ENCODE measurements at places on chromosomes 3 and 15.
A peak's percentile ranks its signal among the peaks of the same experiment; 100 is the strongest.

DNA sequence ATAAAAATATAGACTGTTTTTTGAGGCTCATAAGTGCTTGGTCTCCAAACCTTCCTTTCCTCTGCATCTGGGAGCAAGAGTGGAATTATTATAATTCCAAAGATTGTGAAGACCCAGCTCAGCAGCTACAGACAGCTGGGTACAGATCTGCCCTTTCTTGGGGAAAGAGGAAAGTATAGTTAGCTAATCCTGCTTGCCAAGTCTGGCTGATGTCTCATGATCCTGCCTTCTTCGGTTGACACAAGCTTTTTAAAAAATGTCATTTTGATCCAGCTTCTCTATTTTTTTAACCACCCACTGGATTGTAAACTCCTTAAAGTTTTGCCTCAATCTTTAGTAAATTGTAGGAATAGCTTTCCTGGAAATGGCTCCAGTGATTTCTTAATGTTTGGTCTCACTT, 181.1 kb downstream of the LRTM1 start:
- no peak for DNase-seq

DNA sequence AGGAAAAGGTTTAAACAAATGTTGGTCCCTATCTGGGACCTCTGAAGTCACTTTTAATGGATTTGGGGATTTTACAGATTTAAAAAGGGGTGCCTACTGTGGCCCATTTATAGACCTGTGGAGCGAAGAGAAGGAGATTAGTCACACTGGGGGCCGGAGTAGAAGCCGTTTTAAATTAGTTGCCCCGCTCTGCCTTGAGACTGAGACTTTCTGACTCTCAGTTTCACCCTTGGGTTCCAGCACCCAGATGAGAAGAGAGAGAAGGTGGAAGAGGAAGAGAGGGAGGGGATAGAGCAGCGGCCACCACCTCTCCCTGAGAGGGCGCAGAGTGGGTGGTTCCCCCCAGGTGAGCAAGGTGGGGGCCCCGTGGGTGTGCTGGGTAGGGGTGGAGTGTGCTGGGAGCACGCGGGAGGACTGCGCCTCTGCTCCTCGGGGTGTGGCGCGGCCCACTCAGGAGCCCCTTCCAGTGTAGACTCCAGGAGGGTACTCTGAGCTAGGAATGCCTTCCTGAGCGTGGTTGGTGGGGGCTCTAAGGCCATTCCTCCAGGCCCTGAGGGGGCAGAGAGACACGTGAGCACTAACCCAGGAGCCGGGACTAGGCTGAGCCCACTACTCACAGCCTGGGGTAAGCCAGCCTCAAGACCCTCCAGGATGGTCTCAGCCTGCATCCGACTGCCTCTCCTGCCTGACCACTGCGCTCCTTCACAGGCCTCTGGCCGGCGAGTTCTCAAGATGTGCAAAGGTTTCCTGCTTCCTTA, 32.6 kb upstream of the RAB6B start:
- DNase-seq, result no peak

DNA sequence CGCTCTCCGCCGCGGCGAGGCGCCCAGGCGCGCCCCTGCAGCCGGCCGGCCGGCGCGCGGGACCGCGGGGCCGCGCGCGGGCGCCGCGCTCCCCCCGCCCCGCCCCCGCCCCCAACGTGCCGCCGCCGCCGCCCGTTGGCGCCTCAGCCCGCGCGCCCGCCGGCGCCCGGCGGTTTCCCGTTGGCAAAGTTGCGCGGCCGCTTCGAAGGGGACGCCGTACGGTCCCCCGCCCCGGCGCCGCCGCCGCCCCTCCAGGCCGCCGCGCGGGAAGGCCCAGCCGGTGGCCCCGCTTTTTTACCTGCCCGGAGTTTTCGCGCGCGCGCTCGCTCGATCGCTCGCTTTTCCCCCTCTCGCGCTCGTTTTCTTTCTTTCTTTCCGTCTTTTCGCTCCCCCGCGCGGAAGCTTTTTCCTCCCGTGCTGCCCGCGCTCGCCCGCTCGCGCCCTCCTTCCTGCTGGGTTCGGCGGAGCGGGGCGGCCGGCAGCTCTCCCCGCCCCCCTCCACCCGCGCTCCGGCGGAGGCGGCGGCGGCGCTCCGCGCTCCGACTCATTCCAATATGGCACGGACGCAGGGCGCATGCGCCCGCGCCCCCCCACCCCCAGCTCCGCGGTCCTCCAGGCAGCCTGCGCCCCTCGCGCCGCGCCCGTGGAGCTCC, at the start of gene SFMBT1:
SFMBT1 (minus strand) TSS at position 556 of the 653 bp plus-strand sequence. CDS start 76,945 bp downstream, outside the sequence.
- DNase-seq, result peak; percentile 68

- no peak for DNase-seq
Measured at GRCh38 chr3:80997622-80998021, 763.8 kb downstream of the GBE1 start.

DNA sequence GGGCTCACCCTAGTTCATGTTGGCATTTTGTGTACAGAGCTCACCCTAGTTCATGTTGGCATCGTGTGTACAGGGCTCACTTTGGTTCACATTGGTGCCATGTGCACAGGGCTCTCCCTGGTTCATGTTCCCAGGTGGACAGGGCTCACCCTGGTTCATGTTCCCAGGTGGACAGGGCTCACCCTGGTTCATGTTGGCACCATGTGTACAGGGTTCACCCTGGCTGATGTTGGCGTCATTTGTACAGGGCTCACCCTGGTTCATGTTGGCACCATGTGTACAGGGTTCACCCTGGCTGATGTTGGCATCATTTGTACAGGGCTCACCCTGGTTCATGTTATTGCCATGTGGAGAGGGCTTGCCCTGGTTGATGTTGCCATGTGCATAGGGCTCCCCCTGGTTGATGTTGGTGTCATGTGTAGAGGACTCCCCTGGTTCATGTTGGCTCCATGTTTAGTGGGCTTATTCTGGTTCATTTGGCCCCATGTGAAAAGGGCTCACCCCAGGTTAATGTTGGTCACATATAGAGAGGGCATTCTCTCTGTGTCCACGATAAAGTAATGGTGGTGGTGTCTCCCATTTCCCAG, 31.7 kb upstream of the NR2C2 start:
- DNase-seq, result no peak

DNA sequence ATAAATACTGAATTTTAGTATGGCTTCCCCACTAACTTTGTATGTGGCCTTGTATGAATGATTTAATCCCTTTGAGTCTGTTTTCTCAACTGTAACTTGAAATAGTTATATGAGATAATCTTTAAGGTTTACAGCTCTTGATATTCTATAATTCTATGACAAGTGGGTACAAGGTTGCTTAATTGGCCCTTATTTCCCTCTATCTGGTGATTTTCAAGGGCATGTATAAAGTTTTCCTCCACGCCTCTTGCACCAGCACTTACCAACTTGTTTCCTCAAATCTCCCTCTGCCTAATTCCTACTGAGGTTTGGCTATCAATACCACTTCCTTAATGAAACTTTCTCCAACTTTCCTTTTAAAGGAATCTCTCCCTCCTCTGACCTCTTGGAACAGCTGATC, 112.9 kb downstream of the ISL2 start:
- DNase-seq, result no peak

DNA sequence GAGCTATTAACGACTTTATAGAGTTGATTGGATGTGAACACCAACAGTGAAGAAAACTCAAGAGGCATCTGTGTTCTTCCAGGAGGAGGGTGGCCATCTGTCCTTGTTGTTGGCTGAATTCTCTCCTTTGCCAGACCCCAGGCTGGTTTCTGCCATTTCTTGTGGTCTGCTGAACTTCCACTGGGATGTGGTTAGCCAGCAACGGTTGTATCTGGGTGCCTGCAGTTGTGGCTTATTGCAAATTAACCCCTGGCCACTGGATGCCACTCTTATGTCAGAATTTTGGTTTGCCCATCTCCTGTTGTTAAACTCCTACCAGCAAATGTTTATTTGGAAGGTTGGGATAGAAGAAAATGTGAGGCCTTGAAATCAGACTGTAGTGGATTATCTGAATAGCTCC, 163.6 kb upstream of the TBC1D5 start:
- DNase-seq, result no peak

DNA sequence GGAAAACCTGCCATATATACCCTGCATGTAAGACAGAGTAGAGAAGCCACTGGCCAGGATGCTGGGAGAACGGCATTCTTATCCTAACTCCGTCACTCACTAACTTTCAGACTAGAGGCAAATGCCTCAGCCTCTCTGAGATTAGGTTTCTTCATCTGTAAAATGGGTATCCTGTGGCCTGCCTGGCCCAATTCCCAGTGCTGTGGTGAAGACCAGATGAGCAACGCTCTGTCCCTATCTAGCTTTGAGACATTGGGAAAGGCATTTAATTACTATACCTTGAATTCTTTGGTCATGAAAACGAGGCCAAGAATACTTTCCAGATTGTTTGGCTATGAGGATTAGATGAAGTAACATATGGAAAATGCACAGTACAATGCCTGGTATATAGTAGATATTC, 35.9 kb downstream of the CEMIP start:
- DNase-seq, result no peak

DNA sequence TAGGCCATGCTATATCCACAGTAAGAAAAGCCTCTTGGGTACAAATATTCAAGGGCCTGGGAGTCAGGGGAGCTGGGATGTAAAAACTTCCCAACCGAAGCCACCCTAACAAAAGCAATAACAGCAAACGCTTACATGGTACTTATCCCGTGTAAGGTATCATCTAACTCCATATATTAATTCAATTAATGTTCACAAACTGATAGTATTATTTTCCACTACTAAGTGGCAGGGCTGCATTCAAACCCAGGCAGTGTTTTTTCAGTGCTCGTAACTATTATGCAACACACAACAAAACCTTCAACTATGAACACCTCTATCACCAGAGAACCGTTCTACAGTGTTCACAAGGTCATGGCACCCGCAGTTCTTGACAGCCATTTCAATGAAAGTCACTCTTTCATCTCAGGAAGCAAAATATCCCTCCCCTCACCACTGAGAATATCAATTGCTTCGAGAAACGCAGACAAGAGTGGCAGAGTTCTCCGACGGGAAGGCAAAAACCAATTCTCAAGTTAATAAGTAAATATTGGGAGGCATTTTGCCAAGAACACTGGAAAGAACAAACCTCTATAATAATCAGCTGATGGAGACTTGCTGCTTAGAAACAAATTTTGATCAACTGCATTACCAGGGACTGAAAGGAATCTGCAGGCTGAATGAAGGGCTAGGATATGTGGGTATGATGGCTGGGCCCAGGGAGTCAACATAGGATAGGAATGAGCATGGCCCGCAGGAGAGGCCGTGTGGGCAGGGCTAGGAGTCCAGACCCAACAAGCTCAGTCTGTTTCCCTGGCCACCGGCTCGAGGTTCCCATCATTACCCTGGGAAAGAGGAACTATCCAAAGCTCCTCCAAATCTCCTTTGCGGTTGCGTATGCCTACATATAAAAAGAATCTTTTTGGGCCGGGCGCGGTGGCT, 72.3 kb downstream of the XXYLT1 start:
- no peak for DNase-seq

- DNase-seq, result no peak
Measured at GRCh38 chr3:153313302-153313965, 151.4 kb downstream of the RAP2B start.

GRCh38 chr3:191123946-191124345, 75.1 kb upstream of the OSTN start:
- DNase-seq, result no peak

GRCh38 chr3:62918131-62918530, 42.9 kb upstream of the CADPS start:
- no peak for DNase-seq

DNA sequence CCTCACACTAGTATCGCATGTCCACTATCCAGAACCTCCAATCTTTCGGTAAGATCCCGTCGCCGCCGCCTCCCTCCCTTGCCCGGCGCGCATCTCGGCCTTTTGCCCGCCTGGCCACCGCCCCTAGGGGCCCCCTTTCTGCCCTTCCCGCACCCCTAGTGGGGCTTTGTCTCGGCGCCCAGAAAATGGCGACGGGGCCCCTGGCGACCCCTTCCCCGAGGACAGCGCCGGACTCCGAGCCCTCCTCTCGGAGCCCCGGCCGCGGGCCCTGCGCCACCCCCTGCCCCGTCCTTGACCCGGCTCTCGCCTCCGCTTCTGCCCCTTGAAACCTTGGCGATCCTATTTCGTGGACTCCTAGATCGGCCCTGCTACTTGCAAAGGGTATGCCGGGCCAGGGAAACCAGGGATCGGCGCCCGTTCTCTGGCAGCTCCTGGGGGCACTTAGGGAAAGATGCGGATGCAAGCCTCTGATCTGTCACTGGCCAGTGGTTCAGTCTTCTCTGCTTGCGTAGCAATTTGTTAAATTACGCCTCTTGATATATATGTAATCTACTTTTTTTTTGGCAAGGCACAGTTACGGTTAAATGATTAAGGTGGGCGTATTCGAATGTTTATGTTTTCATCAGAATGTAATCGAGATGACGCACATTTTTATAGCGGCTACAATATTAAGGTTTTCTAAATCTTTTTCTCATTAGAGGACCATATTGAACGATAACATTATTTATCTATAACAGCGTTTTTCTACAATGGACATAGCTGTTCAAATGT, 603 bp downstream of the EIF1B start:
- no peak for DNase-seq
